ENCODE measurements at places on chromosomes 6 and 20.

DNA sequence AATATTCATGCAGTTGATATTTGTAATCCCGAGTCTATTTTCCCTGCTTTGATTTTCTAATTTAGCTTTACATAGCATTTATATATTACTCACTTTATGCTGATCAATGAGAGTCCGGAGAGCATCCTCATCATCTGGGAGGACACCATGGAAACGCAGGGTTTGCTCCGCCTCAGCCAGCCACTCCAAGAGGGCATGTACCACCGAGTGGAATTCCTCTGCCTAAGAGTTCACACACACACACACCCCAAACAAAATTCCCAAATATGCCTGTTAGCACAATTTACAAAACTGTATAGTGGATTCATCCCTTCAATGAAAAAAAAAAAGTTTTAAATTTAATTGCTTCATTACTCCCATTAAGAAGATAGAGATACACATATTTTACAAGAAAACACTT is 160.7 kb downstream of the DST start:
- no peaks in the 10 kb centered on the region for H3K27me3 ChIP-seq
- no peak for DNase-seq
- no peak overlapping the region for H3K4me3 ChIP-seq
- peaks cover 3% of the 10 kb centered on the region for H3K36me3 ChIP-seq
- H3K27ac ChIP-seq = no peak overlapping the region

DNA sequence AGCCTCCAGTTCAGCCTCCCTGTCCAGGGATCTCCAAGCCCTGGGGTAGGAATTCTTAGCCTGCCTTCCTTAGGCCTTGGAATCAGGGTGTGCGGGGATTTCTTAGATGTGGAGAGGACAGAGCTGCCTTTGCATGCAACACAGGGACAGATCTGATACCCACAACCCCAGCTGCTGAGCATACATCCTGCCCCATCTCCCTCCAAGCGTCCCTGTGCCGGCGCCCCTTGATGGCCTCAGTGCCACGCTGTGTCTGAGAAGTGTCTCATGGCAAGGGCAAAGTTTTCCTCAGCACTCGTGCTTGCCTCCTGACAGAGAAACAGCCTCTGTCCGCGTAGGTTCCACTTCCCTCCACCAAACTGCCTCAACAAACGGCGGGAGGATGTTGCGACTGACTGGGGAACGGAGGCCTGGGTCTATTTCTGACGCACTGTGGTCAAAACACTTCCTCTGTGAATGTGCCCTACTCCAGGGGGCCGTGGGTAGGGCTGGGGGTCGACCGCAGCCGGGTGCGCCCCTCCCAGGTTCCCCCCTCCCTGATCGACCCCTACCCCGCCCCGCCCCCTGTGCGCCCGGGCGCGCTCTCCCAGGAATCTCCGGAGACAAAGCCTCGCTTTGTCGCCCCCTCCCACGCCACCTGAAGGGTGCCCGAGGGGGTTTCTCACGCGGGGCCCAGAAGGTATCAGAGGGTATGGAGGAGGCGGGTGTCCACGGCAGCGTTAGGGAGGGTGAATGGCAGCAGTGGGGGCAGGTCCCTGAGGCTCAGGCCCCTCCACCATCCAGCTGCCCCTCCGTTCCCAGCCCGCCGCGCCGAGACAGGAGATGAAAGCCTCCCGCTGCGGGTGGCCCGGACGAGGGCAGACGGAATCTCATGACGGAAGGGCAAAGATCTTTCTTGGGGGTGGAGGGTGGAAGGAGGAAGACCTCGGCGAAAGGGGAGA is 806 bp downstream of the MICAL1 start:
- peak overlapping the region; percentile 84 for H3K27ac ChIP-seq
- no peaks in the 10 kb centered on the region for H3K27me3 ChIP-seq
- H3K4me3 ChIP-seq = peak overlapping the region; percentile 60
- DNase-seq = no peak

DNA sequence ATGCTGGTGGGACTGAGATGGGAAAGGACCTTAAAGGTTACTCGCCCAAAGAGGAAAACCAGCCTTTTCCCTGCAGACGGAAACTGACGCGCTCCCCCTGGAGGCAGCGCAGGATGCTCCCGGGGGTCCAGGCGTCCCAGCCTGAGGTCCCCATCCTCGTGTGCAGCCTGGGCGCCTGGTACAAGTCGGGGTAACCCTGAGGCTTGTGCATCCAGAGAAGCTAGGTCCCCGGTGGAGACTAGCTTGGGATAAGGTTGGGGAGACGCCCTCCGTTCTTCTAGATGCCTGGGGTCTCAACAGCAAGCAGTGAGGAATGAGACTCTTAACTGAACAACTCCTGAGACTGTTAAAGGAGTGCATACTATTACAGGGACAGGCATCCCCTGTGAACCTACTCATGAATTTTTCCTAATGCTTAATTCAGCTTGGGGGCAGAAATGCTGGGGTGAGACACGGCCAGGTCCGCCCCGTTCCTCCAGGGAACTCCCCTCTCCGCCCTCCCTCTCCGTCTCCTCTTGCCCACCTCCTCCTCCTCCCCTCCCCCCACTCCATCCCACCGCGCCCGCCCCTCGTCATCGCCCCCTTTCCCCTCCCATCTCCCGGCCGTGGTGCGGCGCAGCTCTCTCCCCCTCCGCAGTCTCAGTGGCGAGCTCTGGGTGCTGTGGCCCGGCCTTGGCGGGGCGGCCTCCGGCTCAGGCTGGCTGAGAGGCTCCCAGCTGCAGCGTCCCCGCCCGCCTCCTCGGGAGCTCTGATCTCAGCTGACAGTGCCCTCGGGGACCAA is at the start of gene PRSS35:
TSS of gene PRSS35 (plus strand) at position 634 of the 781 bp plus-strand sequence. CDS start 10,908 bp downstream, outside the sequence.
- H3K4me1 ChIP-seq = peaks cover 12% of the 10 kb centered on the region
- no peaks in the 10 kb centered on the region for H3K36me3 ChIP-seq
- peak within 1 kb of the TSS; percentile 46 for H3K4me3 ChIP-seq
- DNase-seq = no peak

DNA sequence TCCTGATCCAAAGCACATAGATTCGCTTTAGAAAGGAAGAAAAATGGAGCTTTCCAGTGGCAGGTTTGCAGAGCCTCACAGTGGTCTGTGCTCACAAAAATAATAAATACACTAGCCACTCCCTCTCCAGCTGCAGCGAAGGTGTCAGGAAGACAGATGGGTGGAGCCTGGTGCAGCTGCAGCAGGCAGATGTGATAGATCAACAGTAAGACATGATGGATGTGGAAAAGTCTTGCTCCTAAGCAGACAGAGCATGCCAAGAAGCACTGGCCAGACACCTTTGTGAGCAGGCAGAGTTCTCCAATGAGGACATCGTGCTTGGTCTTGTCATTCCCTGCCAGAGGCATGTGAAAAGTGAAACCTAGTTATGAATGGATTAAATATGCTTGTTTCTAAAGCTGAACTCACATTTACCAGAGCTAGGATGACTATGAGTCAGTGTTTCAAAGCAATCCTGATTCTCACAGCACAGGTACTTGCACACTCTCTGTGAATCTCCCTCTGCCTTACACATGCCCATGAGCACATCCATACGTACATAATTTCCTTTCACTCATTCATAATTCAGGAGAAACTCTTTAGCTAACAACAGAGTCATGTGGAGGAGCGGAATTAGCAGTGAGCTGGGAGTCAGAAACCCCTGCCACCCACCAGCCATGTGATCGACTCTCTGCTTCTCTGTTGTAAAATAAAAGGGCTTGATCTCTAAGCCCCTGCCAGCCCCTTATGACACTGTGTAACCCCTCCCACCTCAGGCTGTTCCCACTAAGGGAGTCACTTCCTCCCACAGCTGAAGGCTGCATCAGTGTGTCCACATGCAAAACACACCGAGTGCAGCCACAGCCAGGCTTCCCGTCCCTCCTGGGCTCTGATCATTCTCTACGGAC is 111.2 kb downstream of the SCML4 start:
- H3K4me1 ChIP-seq = peaks cover 20% of the 10 kb centered on the region
- DNase-seq = peak; percentile 79
- no peak overlapping the region for H3K27ac ChIP-seq
- no peaks in the 10 kb centered on the region for H3K27me3 ChIP-seq

- no peak overlapping the region for H3K4me3 ChIP-seq
- DNase-seq = no peak
Measured at GRCh38 chr20:34316196-34316814, 13.2 kb upstream of the AHCY start.
